Activated T-cell treated with anti-CD3 and anti-CD28 coated beads, Interleukin-2, amount 50 U/mL, for 4 hours (primary cell): ENCODE measurements at places on chromosomes 5 and 9.

DNA sequence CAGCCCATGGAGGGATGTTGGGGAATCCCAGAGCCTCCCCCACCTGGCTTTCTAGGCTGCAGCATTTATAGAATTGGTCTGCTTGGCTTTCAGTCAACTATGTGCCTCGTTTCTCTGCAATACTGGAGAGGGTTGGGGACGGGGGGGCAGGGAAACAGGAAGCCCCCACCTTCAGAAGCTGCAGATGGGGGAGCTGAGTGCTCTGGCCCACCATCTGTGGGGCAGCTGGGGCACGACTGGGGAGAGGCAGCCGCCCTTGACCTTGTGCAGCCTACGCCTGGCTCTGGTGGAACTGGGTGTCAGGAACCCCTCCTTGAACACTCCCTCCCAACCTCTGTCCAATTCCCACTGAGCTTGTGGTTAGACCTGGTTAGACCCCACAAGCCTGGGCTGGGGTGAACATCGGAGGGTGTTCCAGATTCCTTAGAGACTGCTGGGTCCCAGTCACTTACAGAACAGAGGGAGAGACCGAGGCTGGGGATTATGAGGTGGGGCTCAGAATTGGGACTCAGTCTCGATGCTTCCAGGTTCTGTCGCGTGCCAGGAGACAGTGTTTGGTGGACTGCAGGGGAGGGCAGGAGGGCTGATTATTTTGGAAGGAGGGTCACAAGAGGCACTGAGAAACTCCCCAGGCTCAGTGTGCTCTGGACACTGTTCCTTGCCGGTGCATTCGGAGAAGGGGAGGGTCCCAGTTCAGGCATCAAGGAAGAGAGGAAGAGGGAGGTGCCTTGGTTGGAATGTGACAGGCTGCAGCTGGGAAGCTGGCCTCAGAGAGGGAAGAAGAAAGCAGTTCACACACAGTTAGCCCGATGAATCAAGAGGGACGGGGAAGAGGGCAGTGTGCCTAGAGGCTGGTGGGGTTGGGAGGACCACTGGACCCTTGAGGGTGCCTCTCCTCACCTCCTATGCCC, 25.6 kb downstream of the COL27A1 start:
- DNase-seq = no peak

DNA sequence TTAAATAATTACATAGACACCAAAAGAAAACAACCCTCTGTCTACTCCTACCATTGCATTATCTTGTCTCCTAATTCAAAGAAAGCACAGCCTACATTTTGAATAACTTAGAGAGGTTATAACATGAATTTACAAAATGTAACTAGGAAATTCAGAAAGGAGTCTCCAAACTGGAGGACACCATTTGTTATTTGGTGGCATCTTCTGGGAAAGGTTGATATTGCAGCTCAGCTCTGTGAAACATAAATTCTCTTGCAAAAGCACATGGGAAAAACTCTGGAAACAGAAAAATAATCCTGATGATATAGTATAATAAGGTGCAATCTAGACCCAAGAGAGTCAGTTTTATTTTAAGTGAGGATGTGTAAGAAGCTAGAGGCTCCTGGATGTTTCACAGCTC, 215.3 kb downstream of the MLLT3 start:
- DNase-seq = no peak

DNA sequence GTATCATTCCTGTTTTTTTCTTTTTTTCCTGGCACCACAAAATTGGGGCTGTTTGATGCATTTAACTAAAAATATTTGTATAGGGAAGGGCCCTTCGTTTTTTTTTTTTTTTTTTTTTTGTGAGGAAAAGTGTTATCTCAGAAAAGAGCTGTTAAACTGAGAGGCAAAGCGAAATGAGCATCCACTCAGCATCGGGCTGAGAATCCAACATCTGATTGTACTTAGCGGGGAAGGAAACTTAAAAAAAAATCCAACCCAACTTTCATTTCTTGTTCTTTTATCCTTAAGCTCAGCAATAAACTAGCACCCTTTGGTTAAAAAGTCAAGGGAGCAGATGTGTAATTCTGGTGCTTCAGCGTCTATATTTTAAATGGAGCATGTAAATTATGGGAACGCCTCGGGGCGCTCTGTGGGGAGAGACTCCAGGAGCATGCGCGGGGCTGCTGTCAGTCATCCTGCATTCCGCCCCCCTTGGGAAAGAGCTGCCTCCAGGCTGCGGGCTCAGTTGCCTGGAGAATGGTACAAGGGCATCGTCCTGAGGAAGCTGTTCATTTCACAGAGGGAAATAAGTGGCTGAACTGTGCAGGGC, 33.3 kb downstream of the DMRT2 start:
- no peak for DNase-seq

- DNase-seq = no peak
Observed at GRCh38 chr9:75988663-75989062, 98.2 kb downstream of the PCSK5 start.

GRCh38 chr9:129696944-129697655, 31.7 kb downstream of the PRRX2 start:
- no peak for DNase-seq

DNA sequence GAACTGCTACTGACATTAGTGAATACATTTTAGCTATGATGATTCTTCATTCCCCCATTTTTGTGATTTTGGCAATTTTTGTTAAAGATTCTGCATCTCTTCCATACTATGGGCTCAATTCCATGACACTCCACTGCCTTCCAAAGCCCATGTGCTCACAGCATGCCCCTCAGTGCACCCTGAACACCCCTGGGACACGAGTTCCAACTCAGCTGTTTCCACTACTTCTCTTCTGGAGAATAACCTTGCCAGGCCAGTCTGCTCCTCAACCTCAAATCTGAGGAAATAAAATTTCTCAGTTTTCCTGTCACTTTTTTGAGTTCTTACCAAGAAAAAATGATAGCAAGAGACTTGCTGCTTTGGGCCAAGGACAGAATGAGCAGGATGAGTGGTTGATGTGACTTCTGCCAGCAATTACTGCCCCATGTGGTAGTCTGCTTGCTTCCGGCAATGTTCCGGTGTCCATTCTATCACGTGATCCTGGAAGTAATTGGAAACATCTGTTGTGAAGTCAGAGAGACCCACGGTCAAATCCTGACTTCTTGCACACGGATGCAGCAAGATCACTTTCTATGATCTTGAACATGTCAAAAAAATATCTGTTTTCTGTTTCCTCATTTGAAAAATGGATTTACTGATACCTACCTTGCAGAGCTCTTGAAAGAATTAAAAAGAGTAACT, 58.3 kb downstream of the EGFLAM start:
- no peak for DNase-seq

- DNase-seq = no peak
Observed at GRCh38 chr5:131250751-131251475, 12.9 kb upstream of the CDC42SE2 start.

DNA sequence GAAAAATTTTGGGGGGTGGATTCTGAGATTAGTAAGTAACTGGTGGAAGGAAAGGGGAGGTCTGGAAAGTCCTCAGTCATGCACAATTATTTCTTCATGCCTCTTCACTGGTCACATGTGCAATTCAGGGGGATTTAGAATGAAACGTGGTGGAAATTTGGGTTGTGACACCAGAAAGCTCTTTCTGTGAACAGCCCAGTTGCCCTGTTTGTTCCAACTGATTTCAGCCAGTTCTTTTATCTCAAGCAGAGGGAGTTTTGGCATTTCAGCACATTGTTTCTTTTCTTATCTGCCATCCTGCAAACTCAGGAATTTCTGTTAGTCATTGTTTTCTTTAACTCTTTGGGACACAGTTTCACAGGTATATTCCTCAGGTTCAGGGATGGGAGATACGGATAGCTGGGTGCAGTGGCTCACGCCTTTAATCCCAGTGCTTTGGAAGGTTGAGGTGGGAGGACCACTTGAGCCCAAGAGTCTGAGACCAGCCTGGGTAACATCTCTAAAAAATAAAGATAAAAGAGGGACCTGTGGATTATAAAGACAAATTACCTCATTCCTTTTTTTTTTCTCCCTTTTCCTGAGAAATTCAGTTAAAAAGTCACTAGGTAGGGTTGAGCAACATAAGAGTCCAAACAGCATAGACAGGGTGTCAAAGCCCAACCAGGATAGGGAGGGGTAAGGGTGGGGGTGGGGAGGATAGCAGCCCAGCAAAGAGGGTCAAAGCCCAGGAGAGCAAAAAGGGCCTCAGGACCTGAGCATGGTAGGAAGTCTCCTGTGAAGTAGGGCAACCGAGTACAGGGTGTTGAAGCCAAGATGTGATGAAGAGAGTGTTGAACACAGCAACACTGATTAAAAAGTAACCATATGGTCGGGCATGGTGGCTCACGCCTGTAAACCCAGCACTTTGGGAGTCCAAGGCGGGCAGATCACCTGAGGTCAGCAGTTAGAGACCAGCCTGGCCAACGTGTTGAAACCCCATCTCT, 5.4 kb upstream of the B4GALT1 start:
- DNase-seq = no peak

- no peak for DNase-seq
Observed at GRCh38 chr9:100063185-100063584, 35.6 kb downstream of the ERP44 start.

DNA sequence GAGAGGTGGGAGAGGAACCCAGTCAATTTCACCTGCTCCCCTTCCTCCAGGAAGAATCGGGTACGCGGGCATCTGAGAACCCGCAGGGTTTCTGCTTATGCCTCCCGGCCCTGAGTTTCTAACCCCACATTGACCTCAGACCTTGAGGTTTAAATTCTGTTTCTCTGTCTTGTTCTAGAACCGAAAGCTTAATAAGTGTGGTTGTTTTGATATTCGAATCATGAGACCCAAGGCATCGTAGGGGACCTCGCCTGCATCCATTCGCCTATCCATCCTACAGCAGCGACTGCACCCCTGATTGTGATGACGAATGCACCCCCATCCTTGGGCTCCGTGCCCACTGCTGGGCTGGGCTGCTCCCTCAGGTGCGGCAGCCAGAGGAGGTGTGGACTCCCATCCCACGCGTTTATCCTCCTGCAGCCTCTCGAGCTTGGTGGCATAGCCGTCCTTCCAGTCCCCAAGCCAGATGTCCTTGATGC, 80.8 kb upstream of the IER5L start:
- no peak for DNase-seq

DNA sequence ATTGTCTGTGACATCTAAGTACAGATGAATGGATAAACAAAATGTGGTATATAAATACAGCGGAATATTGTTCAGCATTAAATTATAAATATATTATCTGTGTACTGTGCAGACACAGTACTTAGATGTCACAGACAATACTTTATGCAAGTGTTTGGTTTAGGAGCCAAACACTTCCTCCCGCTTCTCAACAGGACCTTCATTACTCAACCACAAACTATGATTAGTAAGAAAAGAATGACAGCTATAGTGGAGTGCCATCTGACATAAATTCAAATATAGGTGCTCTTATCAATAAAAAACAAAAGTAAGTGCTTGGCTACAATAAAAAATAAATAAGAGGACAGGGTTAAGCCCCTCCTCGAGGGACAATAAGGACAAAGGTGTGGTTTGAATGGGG, 38.9 kb upstream of the STX17 start:
- DNase-seq = no peak

DNA sequence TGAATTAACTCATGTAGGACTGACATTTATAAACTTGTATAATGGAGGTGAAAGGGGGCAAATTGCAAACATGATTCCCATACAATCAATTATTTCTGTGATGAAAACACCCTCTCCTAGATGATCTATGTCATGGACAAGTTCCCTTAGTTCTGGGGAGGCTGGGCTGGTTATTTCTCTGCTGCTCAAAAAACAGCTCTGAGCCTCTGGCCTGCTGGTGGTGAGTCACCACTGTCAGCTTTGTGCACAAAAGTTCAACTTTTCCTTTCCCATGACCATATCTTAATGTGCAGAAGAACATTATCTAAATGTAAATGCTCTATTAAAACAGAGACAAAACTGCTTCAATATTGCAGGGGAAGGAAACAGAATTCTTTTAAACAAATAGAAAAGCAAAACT, 85.0 kb downstream of the HMHB1 start:
- DNase-seq = no peak

GRCh38 chr9:86549920-86550319, 195.7 kb upstream of the TUT7 start:
- DNase-seq = no peak
